GM12892 (cell line): ENCODE measurements at places on chromosomes 5 and 9.

DNA sequence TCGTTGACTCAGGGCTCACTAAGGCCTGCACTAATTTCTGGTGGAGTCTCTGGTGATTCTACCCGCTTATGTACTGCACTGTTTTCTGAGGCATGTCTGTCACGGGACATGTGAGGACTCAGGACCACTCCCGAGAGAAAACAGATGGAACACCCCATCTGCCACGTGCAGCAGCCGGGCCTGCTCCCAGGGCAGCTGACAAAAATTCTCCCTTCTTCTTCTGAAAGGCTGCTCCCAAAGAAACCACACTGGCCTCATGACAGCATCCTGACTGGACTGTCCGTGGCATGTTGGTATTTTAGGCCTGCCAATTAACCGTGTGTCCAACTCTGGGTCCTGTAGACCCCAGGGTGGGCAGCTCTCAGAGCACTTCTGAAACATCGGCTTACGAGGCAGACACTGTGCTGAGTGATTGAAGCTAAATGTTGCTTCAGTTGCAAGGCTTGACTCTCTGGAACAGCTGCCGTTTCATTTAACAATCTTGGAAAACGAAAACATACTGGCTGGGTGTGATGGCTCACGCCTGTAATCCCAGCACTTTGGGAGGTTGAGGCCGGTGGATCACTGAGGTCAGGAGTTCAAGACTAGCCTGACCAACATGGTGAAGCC is 39.0 kb downstream of the FAM240B start:
- DNase-seq, result no peak

GRCh38 chr5:85375525-85375924 is 990.8 kb upstream of the EDIL3 start:
- DNase-seq, result no peak

GRCh38 chr5:6736106-6736505 is 22.9 kb downstream of the TENT4A start:
- no peak for DNase-seq

DNA sequence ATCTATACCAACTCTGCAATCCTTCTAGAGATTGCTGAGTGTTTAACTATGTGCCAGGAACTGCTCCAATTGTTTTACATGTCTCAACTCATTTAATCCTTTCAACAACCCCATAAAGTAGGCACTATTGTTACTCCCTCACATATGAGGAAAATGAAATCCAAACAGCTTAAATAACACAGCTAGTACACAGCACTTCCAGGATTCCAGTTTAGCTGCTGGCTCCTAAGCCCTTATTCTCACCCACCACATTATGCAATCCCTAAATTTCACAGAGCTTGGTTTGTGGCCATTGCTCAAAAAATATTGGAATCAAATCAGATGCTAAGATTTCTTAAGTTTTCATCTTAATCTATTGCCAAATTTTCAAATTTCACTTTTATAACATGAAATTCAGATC is 84.9 kb downstream of the PRELID2 start:
- no peak for DNase-seq

GRCh38 chr9:87322840-87323635 is 174.6 kb upstream of the DAPK1 start:
- DNase-seq, result no peak

- DNase-seq, result no peak
Observed at GRCh38 chr9:129306318-129306973, 128.4 kb upstream of the IER5L start.

DNA sequence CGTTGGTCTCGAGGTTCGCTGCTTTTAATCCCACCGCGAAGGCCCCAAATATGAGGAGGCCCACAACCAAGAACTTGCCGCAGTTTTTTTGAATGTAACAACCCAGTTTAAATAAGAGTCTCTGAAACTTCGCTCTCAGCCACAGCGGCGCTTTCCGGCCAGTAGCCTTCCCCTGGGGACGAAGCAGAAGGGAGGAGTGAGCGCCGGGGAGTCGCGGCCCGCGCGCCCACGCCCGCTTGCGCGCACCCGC is 10.4 kb downstream of the PTCH1 start:
- DNase-seq, result peak; percentile 36

DNA sequence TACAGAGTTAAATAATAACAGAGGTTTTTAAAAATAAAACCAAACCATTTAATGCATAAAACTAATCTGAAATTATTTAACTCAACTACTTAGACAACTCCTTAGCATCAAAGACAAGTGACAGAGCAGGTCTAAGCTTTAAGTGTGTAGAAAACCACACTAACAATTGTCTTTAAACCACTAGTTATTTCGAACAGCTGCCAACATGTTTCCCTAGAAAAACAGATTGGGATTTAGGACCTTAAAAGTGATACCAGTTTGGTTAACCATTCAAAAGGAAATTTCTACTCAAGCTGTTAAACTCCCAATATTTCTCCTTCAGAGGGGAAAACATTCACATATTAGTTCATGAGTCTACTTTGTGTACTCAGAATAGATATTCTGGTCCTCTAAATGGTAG is 208.7 kb downstream of the BNC2 start:
- no peak for DNase-seq
